Nucleus accumbens (tissue), 56 donors: ENCODE measurements at places on chromosomes 13 and 19.

GRCh38 chr13:59384154-59384553 lies 779.6 kb downstream of the DIAPH3 start:
- DNase-seq: no peak

- no peak for DNase-seq
Observed at GRCh38 chr13:73618275-73618865, 515.8 kb downstream of the KLF12 start.

DNA sequence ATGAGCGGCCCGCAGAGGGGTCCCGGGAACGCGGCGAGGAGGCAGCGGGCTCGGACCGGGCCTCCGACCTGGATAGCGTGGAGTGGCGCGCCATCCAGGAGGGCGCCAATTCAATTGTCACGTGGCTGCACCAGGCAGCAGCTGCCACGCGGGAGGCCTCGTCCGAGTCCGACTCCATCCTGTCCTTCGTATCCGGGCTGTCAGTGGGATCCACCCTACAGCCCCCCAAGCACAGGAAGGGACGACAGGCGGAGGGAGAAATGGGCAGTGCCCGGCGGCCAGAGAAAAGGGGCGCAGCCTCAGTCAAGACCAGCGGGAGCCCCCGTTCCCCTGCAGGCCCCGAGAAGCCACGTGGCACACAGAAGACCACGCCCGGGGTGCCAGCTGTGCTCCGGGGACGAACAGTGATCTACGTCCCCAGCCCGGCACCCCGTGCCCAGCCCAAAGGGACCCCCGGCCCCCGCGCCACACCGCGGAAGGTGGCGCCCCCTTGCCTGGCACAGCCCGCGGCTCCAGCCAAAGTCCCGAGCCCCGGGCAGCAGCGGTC lies 10.7 kb downstream of the C19orf25 start:
- DNase-seq: no peak

GRCh38 chr19:42363614-42364346 lies 26.3 kb downstream of the CNFN start:
- DNase-seq: peak; percentile 7

DNA sequence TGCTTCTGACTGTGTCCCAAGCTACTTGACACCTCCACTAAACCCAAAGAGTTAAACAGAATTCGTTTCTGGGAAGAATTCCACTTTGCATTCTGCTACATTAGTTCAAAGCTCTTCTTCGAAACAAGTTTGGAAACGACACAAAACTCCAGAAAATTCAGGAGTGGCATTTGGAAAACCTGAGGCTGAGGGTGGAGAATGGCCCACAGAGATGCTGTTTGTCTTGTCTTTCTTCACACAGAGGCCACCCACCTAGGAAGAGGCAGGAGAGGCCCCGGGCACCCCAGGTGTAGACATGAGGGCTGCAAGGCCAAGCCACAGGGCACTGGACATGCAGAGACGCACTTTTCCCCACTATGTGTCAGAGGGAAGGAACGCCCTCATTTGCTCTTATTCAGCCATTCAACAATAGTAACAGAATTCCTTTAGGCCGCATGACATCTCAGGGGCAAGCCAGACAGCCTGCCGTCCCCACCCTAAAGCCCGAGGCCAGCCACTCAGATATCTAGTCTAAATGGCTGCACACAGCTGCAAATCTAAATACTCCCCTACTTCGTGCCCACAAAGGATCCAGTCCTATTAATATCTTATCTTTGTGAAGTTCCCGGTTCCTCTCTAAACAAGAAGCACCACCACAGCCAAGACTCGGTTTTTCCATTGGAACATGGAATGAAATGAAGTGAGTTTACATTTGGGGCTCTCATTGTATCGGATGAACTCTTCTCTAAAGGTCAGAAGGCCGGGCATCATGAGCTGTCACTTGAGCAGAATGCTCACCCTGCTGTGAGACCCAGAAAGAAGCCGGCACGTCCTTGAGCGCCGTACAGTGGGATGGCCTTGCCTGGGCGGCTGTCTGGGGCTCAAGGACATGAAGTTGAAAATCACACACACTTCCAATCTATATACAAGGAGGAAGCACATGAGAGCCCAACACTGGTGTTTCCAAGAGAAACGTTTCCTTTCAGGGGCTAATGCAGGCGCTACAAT lies 19.8 kb downstream of the COL4A1 start:
- DNase-seq: no peak

- no peak for DNase-seq
Observed at GRCh38 chr19:6358003-6358402, 3.3 kb upstream of the CLPP start.

GRCh38 chr13:106468744-106469590 lies 66.5 kb downstream of the EFNB2 start:
- no peak for DNase-seq

- DNase-seq: no peak
Observed at GRCh38 chr13:36163809-36164308, 32.7 kb upstream of the DCLK1 start.

- DNase-seq: no peak
Observed at GRCh38 chr13:93254775-93255174, 28.2 kb downstream of the GPC6 start.

DNA sequence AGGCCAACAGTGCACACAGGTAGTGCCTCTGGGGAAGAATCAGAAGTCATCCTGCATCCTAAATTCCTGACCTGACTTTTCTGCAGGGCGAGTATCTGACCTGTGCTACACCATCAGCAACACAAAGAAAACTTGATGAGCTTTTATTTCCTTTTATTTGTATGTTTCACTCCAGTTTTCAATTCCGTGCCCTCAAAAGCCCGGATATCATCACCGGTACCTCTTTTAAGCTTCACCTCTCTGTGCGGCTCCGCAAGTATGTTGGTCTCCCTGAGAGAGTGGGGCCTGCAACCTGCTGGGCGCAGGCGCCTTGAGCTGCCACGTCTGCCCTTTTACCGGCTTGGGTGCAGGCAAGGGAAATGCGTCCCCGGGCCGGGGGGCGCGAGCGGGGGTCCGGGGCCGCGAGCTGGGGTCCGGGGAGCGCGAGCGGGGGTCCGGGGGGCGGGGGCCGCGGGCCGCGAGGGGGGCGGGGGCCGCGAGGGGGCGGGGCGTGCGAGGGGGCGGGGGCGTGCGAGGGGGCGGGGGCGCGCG lies 4.3 kb upstream of the DUXA start:
- DNase-seq: peak; percentile 7

- no peak for DNase-seq
Observed at GRCh38 chr13:32017474-32017873, 14.1 kb upstream of the FRY start.

DNA sequence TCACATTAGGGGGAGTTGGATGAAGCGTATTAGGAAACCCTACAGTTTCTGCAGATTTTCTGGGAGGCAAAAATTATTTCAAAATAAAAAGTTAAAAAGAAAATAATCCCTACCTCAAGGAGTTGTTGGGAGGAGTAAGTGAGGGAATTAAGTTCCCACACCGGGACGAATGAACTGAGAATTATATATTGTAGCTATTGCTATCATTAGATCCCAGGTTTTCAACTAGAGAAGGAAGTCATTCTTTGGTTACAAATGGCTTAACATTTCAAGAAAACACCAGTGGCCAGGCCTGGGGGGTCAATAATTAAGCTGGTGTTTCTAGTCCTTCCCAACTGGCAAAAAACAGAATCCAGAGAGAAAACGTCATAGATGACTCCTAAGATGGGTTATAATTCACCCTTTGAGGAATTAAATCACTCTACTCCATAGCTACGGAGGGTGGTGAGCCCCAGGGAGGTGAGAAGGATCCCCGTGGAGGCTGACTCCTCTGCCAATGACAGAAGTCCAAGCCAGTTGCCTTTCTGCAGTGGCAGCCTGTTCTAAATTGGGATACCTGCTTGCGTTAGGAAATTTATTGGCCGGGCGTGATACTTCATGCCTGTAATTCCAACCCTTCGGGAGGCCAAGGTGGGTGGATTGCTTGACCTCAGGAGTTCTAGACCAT lies 1.2 kb upstream of the MYDGF start:
- DNase-seq: no peak

DNA sequence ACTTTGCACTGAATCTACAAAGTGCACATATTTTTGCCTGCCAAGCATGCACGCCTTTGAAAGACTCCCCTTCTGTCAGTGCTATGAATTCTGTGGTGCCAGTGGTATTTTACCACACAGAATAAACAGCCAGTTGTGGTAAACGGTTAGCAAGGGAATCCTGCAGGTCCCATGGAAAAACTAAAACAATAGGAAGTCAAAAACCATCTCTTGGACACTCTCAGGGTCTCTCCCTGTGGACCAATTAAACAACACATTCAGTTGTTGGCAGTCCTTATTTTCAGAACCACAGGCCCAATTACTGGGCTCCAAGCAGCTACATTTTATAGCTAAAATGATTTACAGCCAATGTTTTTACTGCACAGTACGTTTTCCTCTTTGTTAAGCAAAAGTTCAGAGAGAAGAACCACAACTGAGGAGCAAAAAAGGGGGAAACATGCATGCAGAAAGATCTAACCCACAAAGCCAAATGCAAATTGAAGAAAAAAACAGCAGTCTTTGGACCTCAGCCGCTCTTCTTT lies 116.9 kb downstream of the KCTD12 start:
- DNase-seq: no peak

GRCh38 chr13:25946321-25946720 lies 105.5 kb downstream of the SHISA2 start:
- DNase-seq: no peak

DNA sequence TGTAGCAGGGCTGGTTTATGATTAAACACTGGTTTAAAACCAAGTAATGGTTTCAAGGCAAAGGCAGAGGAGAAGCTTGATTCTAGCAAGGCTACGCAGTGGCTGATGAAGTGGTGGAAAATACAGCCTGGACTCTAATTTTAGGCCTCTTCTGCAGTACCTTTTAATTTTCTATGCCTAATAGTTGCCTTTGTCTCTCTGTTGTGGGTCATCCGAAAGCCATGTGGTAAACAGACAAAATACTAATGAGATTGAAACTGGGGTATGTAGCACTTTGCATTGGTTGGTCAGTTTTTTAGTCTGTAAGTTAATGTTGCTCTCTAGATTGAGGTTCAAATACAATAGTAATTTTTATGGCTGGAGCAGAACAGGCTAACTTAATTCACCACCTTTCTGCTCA lies 3.3 kb downstream of the LMO7 start:
- DNase-seq: no peak

- no peak for DNase-seq
Observed at GRCh38 chr19:57949296-57949695, 1.8 kb upstream of the ZNF256 start.

GRCh38 chr19:46192992-46193650 lies 36.4 kb upstream of the IGFL1 start:
- no peak for DNase-seq

DNA sequence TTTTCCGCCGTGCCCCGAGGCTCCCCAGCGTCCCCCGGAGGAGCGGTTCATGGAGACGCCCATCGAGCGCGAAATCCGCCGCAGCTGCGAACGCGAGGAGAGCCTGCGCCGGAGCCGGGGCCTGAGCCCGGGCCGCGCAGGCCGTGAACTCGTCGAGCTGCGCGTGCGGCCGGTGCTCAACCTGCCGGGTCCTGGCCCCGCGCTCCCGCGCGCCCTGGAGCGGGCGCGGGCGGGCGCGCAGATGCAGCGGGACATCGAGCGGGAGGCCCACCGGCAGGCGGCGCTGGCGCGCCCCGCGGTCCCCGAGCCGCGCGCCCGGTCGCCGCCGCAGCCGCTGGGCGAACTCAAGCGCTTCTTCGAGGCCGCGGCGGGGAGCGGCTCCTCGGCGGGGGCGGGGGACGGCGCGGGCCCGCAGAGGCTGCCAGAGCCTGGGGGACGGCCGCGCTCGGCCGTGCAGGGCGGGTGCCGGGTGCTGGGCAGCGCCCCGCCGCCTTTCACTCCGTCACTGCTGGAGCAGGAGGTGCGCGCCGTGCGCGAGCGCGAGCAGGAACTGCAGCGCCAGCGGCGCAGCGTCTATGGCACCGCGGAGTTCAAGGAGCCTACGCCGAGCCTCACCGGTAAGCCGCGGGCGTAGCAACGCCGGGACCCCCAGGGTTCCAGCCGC lies 807 bp downstream of the MISP3 start:
- DNase-seq: peak; percentile 65

GRCh38 chr13:93926425-93926824 lies 553.1 kb downstream of the DCT start:
- no peak for DNase-seq

DNA sequence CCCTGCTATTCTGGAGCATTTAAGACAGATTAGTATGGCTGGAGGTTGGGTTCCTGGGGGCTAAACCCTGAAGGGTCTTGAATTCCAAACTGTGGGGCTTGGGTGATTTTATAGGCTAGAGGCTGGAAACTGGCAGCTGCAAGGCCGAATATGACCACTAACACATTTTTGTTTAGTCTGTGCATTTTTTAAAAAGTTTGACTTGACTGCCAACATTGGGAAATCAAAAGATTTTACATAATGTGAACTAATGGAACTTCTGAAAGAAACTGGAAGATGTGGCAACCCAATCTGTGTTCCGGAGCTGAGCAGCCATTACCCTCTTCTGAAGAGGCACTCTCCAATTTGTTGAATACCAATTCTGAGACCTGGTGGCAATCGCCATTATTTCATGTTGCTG lies 5.1 kb downstream of the ZNF784 start:
- DNase-seq: no peak

GRCh38 chr19:491146-491741 lies 5.0 kb upstream of the MADCAM1 start:
- DNase-seq: no peak

DNA sequence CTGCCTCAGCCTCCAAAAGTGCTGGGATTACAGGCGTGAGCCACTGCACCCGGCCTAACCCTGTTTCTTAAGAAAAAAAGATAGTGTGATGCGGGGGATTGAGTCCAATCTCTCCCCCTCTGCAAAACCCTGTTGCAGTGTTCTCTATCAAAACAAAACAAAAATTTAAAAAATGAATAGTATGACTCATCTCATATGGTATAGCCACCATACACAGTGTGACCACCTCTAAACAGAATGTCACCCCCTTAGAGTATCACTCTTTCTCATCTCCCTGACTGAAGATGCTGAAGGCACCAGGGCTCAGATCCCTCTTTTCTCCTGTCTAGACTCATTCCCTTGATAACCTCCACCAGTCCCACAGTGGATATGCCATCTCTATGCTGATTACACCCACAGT lies 6.8 kb upstream of the ERF start:
- no peak for DNase-seq

DNA sequence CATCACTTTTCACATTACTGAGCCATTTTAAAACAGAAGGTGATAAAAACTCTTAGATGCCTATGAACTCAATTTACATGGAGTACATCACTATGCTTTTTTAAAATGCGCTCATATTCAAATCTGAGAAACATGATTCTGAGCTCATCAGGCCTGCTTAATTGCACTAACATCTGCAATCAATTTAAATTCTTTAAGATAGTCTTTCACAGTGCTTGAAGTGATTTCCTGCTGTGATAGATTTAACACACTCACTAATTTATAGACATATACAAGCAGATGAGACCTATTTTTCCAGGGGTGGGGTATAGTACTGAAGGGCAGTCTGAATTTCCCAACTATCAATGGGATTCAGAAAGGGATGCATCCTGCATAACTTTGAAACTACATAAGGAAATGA lies 82.9 kb downstream of the DIAPH3 start:
- no peak for DNase-seq
